ENCODE measurements at places on chromosomes 5 and 9.
A peak's percentile ranks its signal among the peaks of the same experiment; 100 is the strongest.

DNA sequence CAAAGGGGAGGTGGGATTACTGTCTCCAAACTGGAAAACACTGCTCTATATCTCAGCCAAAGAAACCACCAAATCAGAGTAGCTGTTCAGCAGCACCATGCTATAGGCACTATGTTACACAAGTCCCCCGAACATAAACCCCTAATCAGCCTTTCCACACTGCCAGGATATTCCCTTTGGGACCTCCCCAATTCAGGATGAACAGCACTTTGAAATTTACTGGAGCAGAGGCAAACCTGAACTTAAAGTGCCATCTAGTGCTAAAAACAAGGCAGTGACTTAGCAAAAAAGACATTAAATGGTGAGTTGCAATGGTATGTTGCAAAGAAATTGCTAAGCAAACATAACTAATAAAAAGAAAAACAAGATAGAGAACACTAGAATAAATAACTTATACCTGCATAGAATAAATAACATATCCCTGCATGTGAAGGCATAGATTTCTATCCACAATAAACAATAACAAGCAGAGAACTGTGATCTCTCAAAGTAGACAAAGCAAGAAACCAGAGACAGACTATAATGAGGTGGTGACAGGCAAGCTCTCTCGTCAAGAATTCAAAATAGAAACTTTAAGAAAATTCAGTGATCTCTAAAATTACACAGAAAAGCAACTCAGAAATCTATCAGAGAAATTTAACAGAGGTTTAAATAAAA lies 584.4 kb upstream of the ACO1 start:
- DNase-seq, result no peak

DNA sequence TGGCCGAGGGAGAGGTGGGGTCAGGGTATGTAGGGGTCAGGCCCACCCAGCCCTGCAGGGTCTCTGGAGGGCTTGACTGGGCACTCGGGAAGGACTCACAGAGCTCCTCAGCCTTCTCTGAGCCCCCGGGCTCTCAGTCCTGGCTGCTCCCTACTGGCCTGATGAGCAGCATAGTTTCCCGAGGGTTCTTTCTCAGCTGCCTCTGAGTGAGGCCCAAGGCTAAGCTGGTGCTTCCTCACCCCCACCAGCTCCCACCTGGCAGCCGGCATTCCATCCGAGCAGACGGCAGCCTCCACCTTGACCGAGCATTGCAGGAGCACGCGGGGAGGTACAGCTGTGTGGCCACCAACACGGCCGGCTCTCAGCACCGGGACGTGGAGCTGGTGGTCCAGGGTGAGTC lies 56.0 kb downstream of the HMCN2 start:
- DNase-seq, result no peak

GRCh38 chr9:36718612-36719011 lies 145.9 kb downstream of the MELK start:
- DNase-seq, result no peak

DNA sequence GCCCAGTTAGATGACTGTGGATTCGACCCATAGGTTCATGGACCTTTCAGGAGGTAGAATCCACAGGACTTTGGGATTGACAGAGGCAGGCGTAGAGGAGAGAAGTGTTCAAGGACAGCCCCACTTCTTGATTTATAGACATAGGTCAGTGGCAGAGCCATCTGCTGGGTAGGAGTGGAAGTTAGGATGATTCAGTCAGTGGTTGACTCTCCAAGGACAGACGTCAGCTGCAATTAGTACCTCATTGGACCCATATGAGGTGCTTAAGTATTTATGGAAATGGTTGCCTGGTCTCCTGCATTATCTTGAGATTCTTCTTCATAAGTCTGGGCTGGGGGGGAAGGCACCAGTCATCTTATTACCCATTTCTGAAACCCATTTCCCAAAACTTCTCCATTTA lies 70.9 kb downstream of the SH3RF2 start:
- DNase-seq, result no peak

GRCh38 chr9:7756088-7756487 lies 43.5 kb downstream of the DMAC1 start:
- DNase-seq, result no peak

DNA sequence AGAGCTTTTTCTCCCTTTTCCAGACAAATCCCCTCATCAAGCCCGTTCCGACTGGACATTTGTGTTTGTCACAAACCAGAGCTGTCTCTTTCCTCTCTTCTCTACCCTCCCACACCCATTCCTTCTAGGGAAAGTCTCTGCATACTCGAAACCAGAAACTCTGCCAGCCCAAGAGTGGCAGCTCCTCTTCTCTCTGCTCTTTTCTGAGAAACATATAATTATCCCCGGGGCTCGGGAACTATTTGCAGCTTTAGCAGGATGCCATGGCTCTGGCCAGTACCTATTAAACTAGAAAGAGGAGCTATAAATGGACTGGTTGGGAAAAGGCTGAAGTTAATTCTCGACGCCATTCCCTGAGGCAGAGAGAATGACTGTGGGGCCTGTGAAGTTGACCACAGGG lies 82.6 kb downstream of the SH3PXD2B start:
- no peak for DNase-seq

DNA sequence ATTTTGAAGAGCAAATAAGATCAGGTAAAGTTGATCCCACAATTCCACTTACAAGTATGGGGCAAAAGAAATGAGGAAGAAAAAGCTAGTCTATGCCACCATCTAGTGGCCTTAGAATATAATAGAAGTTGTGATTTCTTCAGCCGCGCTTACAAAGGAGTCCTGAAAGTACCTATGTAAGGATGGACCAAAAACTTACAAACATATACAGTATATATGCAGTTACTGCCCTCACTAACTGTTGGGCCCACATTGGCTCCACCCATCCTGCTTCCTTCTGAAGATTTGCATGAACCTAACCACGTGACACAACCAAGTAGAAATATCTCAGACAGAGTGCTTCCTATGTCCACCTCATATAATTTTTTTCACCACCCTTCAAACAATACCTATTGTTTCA lies 11.7 kb upstream of the OR13D1 start:
- peak; percentile 50 for DNase-seq

DNA sequence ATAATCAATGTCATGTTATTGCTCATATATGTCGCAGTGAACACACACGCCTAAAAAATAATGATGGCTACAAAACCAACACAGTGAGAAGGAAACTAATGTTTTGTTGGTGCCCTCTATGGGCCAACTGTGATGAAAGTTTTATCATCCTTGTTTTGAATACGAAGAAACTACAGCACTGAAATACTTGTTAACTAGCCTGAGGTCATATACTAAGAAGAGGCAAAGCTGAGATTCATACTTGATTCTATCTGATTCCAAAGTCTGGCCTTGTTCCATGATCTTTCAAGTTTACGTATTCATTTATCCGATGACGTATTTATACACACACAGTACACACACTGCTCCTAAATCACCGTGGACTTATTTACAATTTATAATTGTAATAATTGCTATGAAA lies 16.1 kb upstream of the DRD1 start:
- peak; percentile 61 for DNase-seq

- no peak for DNase-seq
These were observed 173.7 kb downstream of the CPLANE1 start for GRCh38 chr5:37075399-37075950.

- DNase-seq, result no peak
These were observed 16.0 kb upstream of the ZBTB43 start for GRCh38 chr9:126788634-126789349.
